ENCODE measurements at places on chromosomes 5 and 9.

- DNase-seq: no peak
Measured at GRCh38 chr9:68742333-68742730, 37.3 kb downstream of the PIP5K1B start.

DNA sequence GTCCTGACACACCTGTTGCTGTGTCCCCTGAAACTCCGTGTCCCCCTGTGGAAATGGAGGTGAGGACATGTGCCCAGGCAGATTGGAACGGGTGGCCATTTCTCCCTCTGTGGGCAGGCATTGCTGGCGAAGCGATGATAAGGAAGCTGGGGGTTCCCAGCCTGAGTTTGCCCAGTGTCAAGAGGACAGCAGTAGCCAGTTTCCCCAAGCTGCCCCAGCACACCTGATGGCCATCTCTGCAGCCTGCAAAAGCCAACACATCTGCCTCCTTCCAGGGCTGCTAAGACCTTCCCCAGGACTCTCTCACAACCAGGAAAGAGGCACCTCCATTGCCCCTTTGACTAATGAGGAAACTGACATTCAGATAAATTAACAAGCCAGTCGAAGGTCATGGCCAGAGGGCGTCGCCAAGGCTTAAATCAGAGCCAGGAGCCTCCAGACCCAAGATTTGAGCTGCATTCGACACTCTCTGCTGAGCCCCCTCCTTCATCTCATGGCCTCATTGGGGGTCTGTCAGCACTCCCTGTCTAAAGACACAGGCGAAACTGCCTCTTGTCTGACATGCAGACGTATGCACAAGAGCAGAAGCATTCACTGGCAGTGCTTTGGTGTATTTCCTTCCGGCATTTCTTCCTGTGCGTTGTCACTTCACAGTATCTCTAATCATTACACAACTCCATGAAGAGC lies 10.4 kb upstream of the WNK2 start:
- no peak for DNase-seq

- DNase-seq: no peak
Measured at GRCh38 chr9:114072184-114073140, 5.6 kb downstream of the AMBP start.

- no peak for DNase-seq
Measured at GRCh38 chr5:6903934-6904333, 190.7 kb downstream of the TENT4A start.

DNA sequence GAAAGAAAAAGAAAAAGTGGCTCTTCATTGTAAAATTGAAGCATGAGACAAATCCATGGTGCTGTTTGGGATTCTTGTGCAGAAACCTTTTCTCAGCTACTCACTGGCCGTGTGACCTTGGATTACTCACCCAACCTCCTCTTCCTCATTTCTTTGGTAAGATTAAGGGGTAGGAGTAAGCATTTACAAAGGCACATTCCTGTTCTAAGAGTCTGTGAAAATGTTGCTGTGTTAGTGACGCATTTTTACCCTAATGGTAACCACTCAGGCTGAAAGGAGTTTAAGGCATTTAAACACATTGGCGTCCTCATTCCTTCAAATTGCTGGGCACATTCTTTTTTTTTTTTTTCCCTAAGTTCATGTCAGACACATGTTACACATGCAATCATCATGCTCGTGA lies 4.3 kb downstream of the RAI14 start:
- no peak for DNase-seq

DNA sequence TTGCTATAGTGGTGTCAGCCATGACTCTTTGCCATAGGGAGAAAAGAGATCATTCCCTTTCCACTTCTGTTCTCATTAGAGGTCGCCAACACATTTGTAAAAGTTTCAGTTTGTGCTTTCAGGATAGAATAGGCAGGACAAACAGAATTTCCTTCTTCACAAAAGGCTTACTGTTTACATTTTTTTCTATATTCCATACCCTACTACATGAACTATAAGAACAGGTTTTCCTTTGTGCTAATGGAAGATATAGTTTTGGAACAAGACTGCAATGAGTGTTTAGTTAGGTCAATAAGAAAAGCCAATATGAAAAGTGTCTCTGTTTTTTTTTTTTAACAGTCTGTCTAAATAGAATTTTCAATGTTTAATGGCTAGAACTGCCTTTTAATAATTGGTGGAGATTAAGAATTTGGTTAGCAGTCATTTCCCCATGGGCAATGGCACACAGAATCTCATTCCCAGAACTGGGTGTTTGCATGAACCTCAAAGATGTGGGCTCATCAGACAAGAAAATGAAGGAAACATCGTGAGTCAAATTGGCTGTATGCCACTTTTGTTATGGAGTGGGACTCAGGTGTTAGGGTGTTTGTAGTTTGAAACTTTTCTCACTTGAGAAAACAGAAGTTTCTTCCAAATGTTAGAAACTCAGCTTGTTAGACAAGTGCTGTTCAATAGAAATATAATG lies 75.2 kb upstream of the PRLR start:
- DNase-seq: no peak

- no peak for DNase-seq
Measured at GRCh38 chr5:1548702-1549474, 25.1 kb upstream of the LPCAT1 start.

DNA sequence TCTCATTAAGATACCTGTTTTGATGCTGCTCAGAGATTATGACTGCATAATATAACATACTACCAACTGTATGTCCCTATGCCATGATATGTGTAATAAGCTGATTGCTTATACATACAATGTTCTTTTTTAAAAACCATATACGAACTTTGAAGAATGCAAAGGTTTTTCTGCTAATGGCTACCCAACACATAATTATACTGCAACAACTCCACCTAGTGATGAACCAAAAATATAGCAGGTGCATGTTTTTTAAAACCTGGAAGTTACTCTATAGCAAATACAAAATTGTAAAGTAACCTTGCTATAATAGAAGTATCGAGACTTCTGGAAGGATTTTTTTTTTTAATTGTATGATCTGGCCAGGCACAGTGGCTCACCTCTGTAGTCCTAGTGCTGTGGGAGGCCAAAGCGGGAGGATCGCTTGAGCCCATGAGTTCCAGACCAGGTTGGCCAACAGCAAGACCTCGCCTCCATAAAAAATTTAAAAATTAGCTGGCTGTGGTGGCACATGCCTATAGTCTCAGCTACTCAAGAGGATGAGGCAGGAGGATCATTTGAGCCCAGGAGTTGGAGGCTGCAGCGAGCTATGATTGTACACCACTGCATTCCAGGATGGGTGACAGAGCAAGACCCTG lies 49.1 kb downstream of the HOMER1 start:
- DNase-seq: no peak

DNA sequence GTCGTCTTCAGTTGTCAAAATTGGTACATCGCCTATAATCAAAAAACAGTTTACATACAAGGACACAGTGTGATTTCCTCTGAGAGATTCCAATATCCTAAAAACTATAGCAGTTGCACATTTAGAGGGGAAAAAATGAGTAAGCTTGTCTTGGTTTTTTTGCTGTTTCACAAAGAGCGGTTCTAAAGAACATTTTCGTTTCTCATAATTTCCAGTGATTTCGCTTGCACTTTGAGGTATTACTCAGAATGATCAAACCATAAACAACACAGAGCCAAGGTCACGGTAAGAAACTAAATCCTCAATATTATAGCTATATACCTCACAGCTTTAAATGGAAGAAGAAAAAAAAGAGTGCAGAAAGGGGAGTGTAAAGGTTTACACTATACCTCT lies 861 bp downstream of the MTX3 start:
- DNase-seq: no peak

GRCh38 chr9:80061940-80062339 lies 490.2 kb downstream of the TLE4 start:
- DNase-seq: no peak

- no peak for DNase-seq
Measured at GRCh38 chr9:16413509-16414016, 456.9 kb downstream of the BNC2 start.

- DNase-seq: no peak
Measured at GRCh38 chr9:136667214-136667939, 4.7 kb downstream of the EGFL7 start.

Data from activated CD8-positive, alpha-beta memory T cell treated with anti-CD3 and anti-CD28 coated beads for 1 hour (primary cell).